HS-27A (cell line): ENCODE measurements at places on chromosomes 1 and 21.

- DNase-seq, result no peak
These were observed 25.3 kb downstream of the CEP104 start for GRCh38 chr1:3831689-3832088.

DNA sequence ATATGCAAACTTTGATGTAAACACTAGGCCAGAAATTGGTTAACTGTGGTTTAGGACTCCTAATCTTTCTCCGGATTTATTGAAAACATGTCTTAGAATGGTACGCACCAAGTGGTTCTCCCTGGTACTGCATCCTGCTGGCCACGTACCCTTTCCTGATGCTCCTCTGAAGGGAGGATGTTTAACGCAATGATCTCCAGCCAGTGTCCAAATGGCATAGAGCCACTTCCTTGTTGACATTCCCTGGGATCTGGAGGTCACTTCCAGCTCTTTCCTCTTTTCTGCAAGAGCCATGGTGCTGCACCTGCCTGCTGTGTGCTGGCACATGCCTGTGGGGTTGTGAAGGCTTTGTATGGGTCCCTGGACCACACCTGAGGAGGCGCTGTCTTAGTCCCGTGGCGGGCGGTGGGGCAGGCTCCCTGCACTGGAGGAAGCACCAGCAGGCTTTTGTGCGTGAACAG is 53.9 kb downstream of the GALNT2 start:
- DNase-seq, result no peak

DNA sequence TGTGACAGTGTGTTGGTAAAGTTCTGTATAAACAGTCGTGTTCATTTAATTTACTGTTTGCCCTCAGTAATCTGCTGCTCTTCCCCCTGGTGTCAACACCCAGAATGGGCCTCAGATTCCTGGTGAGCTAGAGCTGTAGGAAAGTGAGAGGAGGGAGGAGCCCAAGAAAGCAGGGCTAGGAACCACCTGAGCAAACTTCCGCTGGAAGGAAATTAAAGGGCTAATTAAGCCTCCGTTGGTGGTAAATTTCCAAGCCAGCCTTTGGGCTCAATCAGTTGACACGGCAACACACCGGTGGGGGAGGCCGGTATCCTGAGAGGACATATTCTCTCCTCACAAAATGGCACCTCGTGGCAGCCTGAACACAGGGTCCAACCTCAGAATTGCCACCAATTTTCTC is 32.9 kb downstream of the RAB3B start:
- no peak for DNase-seq

DNA sequence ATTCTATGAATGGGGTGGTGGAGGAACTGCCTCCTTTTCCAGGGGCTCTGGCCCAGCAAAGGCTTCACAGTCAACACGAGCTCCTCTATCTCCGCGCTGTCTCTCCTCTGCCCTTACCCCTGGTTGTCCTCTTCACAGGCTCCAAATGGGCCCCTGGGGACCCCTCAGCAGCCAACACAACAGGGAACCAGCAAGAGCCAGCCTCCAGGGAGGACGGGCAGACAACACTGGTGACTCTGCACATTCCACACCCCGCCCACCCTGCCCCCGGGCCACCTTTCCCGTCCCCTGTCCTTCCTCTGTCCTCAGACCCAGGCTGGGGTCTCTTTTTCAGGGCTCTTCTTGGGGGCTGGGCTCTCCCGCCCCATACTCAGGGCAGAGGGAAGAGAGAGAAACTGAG is 17.5 kb upstream of the ETV3 start:
- no peak for DNase-seq

- no peak for DNase-seq
These were observed 528.6 kb downstream of the NEGR1 start for GRCh38 chr1:71753746-71754145.

DNA sequence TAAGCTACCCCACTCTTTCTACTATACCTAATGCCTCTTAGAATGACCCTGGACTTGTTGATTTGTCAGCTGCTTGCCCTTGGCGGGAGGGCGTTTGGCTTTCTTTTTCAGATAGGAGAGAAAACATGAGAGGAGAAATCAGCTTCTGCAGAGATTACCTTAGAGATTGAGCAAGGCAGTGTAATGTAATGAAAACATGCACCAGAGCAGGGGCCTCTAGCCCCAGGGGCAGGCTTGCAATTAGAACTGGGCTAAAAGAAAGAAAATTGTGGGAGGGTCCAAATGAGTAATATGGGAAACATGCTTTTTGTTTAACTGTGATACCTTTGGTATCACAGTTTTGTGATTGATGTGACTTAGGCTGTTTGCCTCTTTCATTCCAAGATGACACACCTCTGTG is 89.7 kb downstream of the PBX1 start:
- DNase-seq, result no peak

- DNase-seq, result no peak
These were observed 23.7 kb upstream of the TMCO2 start for GRCh38 chr1:40224040-40224439.

DNA sequence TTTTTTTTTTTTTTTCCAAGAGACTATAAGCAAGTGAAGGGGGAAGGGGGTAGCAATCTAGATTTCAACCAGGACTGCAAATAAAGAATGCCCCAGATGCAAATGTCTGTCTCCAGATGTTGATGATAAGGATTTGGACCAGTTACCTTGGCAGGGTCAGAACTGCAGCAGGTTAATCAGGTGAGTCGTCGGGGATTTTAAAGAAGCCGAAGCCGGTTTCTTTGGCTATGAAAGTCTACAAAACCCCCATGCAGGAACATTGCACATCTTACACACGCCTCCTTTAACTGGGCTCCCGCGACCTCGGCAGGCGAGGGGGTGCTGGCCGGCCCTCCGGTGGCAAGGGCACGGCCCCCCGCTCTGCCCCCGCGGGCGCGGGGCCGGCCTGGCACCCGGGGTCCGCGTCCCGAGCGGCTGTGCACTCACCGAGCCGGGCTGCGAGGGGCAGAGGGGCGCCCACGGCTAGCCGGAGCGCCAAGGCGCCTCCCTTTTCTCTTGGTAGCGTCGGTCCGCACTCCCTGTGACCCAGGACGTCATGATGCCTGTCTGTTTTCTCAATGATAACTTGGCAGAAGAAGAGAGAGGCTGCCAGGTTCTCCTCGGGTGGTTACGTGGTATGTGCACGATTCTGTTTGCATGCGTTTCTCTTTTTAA is 366.3 kb upstream of the ESRRG start:
- DNase-seq, result no peak

GRCh38 chr1:157193702-157194391 is 55.7 kb upstream of the ETV3 start:
- DNase-seq, result peak; percentile 14

DNA sequence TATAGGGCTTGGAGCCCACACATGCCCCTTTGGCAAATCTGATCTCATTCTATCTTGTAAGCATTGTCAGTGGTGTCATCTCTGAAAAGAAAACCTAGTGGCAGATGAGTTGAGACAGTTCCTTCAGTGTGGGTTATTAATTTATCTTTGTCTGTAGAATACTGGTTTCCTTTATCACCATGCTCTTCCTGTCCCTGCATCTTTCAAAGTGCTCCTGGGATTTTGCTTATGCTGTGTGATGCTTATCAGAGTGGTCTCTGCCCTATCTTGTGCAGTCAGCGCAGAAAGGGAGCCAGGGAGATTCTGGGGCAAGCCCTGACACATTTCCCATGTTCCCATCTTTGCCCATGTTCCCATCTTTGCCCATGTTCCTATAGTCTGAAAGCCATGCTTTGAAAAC is 402.9 kb downstream of the RWDD3 start:
- DNase-seq, result no peak

- DNase-seq, result no peak
These were observed 627 bp downstream of the RIIAD1 start for GRCh38 chr1:151721788-151722510.

DNA sequence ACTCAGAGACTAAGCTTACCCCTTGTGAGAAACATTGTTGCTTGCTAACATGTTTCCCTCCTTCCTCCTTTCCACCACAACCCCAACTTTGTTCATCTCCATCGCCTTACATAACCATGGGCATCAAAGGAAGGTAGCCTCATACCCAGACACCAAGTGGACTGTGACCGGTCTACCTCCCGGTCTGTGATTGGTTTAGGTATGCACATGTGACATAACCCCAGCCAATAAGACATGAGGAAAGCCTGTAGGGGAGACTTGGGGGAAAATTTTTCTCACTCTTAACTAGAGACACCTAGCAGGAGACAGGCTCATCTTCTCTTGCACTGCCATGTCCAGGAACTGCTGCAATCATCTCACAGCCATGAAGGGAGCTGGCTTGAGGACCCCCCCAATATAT is 120.7 kb downstream of the CDC7 start:
- DNase-seq, result no peak
